ENCODE measurements at places on chromosomes 16 and 17. TPM values are rescaled to one million over a fixed set of nuclear protein-coding genes. Genes with fewer than 3 reads are reported as not detected.

CACNG3 gene
- total RNA-seq: not detected

TMEM88 gene
- 5.8 TPM for total RNA-seq

- DNase-seq: no peak
Observed at GRCh38 chr16:57225978-57226377, 19.1 kb upstream of the ARL2BP start.

CSH1 gene
- not detected for total RNA-seq

- DNase-seq: no peak
Observed at GRCh38 chr17:79219208-79219935, 144.7 kb downstream of the ENGASE start.

SLC12A3 gene
- total RNA-seq: 0.35 TPM

CES3 gene
- 0.86 TPM for total RNA-seq
